ENCODE measurements at places on chromosomes 6 and 20.

DNA sequence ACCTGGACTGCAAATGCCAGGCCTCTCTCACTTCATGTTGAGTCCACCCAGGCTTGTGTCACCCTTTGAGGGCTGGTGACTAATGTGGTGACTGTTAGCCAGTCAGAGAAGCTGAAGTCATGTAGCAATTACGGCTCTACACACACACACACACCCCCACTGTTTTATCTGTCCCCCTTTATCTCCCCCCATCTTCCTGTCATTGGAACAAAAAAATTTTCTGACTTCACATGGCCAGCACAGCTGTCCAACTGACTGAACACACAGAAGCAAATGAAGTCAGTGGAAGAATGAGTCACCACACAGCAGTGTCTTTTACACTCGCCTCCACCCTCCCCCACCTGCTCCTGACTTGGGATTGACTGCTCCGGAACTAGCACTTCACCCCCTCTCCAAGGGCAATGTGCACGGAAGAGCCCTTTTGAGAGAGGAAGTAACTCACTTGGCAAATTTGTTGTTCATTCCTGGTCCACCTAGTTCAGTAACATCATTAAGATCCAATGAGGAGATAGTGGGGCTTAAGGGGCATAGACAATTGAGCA lies 198.0 kb downstream of the RNF144B start:
- peak; percentile 96 for DNase-seq

DNA sequence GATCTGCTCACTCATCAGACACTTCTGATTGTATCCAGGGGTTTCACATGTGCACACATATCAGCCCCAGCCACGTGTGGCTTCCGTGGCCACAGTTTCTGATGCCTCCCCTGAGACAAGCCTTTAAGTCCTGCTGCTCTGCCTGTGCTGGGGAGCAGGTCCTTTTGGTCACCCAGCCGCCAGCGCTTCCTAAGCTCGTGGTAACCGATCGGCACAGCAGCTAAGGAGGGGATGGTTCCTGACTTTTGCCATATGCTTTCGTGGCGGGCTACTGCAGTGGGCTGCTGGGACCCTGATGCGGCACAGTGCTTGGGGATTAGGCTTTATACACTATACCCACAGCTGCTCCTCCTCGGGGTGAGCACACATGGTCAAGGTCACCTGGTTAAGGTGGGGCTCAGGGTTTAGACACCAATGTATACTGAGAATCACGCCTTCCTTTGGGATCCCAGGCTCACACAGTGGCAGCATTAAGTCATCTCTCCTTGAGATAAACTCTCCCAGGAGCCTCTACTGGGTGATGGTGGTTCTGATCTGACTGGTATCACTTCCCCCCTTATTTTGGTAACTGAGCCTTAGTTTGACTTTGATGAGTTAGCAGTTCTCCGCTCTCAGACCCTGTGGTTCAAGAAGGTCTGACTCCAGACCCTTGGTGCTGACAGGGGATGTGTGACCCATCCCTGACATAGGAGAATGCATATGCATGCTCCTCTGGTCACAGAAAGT lies 85.9 kb upstream of the KCNG1 start:
- no peak for DNase-seq

DNA sequence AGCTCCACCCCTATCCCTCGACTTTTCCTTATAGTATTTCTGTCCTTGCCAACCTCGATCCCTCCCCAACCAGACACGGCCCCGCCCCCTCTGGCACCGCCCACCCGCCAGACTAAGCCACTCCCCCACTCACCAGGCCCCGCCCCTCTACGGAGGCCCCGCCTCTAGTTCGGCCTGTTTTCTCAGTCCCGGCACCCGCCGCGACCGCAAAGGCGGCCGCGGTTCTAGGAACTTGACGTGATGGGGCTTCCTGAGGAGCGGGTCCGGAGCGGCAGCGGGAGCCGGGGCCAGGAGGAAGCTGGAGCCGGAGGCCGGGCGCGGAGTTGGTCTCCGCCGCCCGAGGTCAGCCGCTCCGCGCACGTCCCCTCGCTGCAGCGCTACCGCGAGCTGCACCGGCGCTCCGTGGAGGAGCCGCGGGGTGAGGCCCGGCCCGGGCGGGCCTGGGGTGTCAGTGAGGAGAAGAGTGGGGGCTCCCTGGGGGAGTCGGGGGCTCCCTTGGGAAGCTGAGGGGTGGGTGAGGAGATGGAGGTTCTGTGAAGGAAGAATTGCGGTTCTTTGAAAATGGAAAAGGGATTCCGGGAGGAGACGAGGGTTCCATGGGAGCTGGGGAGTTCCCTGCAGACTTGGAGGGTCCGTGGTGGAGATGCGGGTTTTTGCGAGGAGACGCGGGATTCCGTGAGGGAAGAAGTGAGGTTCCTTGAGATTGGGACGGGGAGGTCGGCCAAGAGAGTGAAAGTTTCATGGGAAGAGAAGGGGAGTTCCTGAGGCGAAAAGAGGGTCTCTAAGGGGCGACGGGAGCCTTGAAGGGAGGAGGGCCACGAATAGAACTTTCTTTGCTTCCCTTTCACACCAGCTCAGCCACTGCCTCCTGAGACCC lies at the start of gene ACSS2:
ACSS2 (plus strand) TSS at position 207 of the 877 bp plus-strand sequence; CDS start at position 241, 34 bp downstream.
- DNase-seq = no peak

- peak; percentile 66 for DNase-seq
Measured at GRCh38 chr6:129852257-129852858, 8.8 kb downstream of the TMEM244 start.

DNA sequence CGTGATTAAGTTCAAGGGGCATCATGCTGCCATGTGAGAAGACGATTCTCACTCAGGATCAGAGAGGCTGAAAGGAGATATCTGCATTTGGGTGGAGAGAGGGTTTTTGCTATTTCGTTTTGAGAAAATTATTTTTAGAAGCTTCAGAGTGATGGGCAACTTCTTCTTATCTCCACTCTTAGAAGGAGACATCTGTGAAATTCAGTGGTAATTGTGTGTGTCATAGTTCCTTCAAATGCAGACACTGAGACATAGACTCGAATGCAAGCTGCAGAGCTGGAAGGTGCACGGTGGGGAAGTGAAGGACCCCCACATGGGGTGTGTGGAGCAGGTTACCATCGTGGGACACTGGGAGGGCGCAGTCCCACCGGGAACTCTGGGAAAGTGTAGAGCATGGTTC lies 116.8 kb downstream of the PRND start:
- no peak for DNase-seq

DNA sequence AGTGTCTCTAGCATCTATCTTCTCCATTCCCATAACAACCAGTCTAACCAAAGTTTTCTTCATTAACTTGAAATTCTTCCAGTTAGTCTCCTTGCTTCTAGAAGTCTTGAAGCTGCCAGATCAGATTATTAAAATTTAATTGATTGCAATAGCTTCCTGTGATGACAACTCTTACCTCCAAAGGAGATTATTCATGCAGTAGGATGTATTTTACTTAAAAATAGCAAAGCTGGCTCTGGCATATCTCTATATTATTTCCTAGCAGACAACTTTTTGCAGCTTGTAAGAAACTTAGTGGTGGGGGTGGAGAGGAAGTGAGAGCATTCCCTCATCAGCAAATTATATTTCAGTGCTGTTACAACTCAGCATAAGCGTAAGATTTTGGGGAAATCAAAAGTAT lies 290.4 kb downstream of the GRIK2 start:
- DNase-seq = no peak

DNA sequence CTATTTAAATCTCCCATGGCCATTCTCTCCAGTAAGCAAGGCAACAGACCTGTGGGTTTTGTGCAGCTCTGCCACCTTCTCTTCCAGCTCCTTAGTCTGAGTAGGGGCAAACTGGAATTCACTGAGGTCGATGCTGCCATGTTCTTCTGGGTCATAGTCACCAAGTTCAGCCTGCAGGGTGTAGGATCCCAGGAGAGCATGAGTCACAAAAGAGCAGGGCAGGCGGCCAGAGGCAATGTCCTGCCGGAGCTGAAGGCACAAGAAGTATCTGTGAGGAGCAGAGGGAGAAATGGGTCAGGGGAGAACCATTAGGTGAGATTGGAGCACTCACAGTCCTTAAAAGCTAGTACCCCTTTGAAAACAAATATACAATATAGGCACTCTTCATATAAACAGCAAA lies 73.7 kb downstream of the SMLR1 start:
- no peak for DNase-seq

DNA sequence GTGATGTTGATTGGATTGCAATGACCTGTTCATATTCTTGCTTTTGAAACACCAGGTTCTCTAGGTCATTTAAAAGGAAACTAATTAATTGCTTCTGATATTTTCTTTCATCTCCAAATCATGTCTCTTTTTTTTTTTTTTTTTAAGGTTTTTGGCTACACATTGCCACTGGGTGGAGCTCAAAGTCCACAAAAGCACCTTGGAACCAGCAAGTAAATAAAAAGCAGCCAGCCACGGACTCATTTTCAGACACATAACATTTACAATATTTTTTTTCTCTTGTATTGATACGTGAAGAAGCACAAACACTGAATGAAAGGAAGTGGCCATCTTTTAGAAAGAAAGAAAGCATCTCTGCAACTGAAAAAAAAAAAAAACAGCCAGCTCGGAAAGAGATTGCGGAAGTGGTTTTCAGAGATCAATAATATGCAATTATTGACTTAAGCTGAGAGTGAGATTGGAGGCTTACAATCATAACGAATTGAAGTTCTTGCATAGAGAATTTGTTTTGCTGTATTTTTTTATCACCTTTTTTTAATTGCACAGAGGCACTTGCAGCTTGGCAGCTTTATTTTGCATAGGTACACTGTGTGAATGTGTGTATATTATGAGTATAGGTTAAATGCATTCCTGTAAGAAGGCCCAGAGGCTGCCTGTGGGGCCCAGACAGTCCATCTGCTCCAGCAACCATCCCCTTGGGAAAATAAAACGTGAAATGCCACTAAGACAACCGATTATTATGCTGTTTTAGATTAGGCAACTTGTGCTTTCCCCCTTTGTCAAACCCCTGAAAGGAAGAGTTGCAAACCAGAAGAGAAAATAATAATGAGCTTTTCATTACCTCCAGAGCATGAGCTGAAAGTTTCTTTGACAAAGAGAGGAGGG lies 28.2 kb downstream of the CGA start:
- DNase-seq = peak; percentile 83

GRCh38 chr20:41316602-41317545 lies 657 bp downstream of the ZHX3 start:
- DNase-seq = peak; percentile 75

- DNase-seq = no peak
Measured at GRCh38 chr20:26279238-26279637, 582.6 kb upstream of the ZNF337 start.

- DNase-seq = no peak
Measured at GRCh38 chr6:43609402-43609801, 19.7 kb downstream of the GTPBP2 start.

DNA sequence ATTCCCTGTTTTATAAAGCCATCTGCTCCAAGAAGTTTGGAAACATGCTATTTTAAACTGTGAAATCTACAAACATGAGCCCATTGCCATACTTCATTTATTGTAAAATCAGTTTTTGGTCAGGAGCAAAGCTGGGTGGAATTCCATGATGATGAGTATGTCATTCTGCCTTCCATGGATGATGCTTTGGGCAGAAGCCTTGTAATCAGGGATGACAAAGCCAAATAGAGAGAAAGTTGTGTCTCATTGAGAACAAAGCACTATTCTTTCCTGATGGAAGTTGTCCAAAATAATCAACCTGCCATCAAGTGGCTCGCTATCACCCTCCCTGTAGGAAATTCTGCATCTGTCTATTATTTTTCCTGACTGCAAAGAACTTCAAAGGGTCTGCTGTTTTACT lies 313.0 kb upstream of the DEFB112 start:
- no peak for DNase-seq

- DNase-seq = no peak
Measured at GRCh38 chr6:105851113-105851580, 235.0 kb upstream of the PRDM1 start.

DNA sequence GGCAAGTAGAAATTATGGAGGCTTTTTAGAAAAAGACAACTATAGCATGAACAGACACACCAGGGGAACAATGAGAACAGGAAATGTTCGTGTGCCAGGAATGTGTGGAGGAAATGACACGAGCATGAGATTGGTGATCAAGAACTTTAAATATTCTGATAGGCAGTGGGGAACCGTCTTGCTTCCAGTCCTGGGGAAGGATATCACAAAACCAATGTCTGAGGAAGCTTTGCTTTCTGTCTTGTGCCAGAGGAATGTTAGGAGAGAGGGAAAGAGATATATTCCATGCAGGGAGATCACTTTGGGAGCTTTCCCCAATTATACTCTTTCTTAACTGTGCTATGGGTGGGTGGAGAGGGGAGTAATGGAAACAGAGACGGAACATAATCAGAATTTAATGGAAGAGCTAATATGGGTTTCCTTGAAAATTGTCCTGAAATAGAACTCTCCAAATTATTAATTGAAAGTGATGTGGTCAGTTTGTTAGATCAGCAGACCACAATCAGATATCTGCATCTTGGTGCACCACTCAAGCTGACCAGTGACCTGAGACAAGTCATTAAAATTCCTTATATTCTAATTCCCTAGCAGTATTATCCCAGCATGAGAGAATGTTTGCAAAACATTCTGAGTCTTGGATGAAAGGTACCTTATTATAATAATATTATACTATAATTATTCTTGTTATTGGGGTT lies 178.2 kb downstream of the SOX4 start:
- no peak for DNase-seq

DNA sequence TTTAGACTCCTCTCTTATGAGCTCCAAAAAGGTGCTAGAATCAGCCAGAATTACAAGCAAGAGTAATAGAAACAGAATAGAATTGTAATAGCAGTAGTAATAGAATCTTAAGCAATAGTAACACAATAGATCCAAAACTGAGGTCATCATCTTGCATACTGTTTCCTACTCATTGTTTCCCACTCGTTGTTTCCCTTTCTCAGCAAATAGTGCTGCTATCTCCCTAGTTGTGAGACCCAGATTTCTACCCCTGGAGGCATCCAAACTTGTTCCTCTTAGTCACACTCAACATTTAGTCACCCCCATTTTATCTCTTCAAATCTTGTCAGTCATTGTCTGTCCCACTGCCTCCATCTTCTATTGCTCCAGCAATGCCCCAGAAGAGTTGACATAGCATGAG lies 356.9 kb upstream of the MARCKS start:
- DNase-seq = no peak

DNA sequence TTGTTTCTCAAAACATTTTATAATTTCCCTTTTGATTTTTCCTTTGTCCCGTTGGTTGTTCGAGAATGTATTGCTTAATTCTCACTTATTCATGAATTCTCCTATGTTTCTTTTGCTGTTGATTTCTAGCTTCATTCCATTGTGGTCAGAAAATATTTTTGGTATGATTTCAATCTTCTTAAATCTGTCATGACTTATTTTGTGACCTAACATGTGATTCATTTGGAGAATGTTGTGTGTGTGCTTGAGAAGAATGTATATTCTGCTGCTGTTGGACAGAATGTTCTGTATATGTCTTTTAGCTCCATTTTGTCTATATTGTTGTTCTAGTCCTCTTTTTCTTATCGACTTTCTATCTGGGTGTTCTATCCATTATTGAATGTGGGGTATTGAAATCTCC lies 286.2 kb upstream of the RNF217 start:
- DNase-seq = no peak

DNA sequence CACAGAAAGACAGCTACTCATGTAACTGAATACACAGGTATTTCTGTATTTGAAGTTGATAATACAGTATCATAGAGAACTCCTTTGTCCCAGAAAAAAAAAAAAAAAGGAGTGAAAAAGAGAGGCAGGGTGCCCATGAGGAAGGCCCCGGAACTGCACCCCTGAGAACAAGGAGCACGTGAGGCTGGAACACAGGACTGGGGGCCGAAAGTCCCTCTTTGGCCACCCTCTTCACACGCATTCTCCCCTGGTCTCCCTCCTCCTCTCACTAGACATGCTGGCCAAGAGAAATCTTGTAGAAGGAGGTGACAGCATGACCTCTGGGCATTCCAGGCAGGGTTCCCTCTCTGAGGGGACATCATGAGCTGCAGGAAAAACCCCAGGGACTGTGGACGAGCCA lies 62.7 kb upstream of the TRAF3IP2 start:
- DNase-seq = peak; percentile 16

Measured in DMS53 (cell line).